Naive thymus-derived CD8-positive, alpha-beta T cell (primary cell): ENCODE measurements at places on chromosomes 3 and 15. TPM values are rescaled to one million over a fixed set of nuclear protein-coding genes. Genes with fewer than 3 reads are reported as not detected.

DNA sequence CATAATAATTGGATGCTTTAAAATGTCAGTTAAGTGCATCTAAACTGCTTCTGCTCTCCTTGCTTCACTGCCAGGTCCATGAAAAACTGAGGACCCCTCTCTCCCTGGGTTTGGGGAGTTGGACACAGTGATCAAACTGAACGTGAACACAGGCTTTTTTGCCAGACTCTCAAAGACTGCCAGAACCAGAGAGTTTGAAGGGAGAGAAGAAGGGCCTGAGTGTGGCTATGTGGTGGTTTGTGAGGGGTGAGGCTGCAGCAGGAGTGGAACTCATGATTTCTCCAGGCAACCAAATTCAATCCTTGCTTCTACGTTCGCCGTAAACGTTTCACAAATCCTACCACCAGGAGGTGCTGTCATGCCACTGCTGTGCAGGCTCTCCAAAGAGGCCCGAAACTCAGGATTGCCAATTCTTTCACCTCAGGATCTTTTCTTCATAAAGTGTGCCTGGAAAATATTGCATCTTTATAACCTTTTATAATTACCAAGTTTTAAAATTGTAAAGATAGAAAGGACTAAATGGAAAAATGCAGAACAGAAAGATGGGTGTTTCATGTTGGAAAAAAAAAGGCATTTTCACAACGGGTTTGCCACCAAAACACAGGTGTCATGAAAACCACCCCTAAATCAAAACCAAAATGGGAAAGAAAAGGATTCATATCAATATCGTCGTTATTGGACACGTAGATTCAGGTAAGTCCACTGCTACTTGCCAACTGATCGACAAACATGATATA lies 19.7 kb downstream of the TM4SF4 start:
- no peak overlapping the region for H3K4me3 ChIP-seq
- no peaks in the 10 kb centered on the region for H3K36me3 ChIP-seq
- no peak overlapping the region for H3K27ac ChIP-seq
- peaks cover 26% of the 10 kb centered on the region for H3K27me3 ChIP-seq

DNA sequence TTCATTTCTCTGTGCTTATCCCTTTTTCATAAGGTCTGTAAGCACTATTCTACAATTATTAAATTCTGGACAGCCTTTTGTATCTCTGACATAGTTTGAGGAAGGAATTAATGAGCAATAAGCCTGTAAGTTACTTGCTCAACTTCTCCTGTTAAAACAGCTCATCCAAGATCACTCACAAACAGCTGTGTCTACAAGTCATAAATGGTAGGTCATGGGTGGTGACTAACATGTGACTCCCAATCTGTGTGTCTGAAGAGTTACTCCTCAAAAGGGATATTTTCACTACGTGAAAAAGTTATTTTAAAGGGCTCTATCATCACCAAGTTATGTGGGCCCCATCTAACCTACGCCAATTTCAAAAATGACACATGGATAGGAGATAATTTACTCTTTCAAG lies 145.2 kb upstream of the CBLB start:
- H3K4me3 ChIP-seq = no peak overlapping the region
- no peaks in the 10 kb centered on the region for H3K27me3 ChIP-seq
- H3K4me1 ChIP-seq = peaks cover 7% of the 10 kb centered on the region
- no peak for DNase-seq

GRCh38 chr15:85443593-85444087 lies 63.2 kb downstream of the AKAP13 start:
- peaks cover 6% of the 10 kb centered on the region for H3K36me3 ChIP-seq
- peak overlapping the region; percentile 75 for H3K4me3 ChIP-seq
- H3K27ac ChIP-seq = peak overlapping the region; percentile 32
- DNase-seq = peak; percentile 22

GRCh38 chr3:157174290-157174648 lies 14.3 kb upstream of the CCNL1 start:
- peak overlapping the region; percentile 94 for H3K4me3 ChIP-seq
- peaks cover 4% of the 10 kb centered on the region for H3K36me3 ChIP-seq
- H3K27ac ChIP-seq = peak overlapping the region; percentile 97
- DNase-seq = no peak
- no peaks in the 10 kb centered on the region for H3K27me3 ChIP-seq
- peaks cover 12% of the 10 kb centered on the region for H3K4me1 ChIP-seq

- no peaks in the 10 kb centered on the region for H3K27me3 ChIP-seq
- no peaks in the 10 kb centered on the region for H3K4me1 ChIP-seq
- no peak overlapping the region for H3K4me3 ChIP-seq
- no peaks in the 10 kb centered on the region for H3K36me3 ChIP-seq
- no peak overlapping the region for H3K27ac ChIP-seq
- DNase-seq = no peak
Observed at GRCh38 chr3:171543759-171544300, 83.6 kb upstream of the TNIK start.

GRCh38 chr3:81931265-81932251 lies 170.1 kb upstream of the GBE1 start:
- no peak overlapping the region for H3K27ac ChIP-seq
- peaks cover 3% of the 10 kb centered on the region for H3K4me1 ChIP-seq
- no peak for DNase-seq
- no peak overlapping the region for H3K4me3 ChIP-seq

- H3K36me3 ChIP-seq = no peaks in the 10 kb centered on the region
- H3K4me1 ChIP-seq = peaks cover 9% of the 10 kb centered on the region
- no peak overlapping the region for H3K27ac ChIP-seq
- H3K4me3 ChIP-seq = no peak overlapping the region
Observed at GRCh38 chr3:127760791-127761440, 61.4 kb downstream of the MGLL start.

DNA sequence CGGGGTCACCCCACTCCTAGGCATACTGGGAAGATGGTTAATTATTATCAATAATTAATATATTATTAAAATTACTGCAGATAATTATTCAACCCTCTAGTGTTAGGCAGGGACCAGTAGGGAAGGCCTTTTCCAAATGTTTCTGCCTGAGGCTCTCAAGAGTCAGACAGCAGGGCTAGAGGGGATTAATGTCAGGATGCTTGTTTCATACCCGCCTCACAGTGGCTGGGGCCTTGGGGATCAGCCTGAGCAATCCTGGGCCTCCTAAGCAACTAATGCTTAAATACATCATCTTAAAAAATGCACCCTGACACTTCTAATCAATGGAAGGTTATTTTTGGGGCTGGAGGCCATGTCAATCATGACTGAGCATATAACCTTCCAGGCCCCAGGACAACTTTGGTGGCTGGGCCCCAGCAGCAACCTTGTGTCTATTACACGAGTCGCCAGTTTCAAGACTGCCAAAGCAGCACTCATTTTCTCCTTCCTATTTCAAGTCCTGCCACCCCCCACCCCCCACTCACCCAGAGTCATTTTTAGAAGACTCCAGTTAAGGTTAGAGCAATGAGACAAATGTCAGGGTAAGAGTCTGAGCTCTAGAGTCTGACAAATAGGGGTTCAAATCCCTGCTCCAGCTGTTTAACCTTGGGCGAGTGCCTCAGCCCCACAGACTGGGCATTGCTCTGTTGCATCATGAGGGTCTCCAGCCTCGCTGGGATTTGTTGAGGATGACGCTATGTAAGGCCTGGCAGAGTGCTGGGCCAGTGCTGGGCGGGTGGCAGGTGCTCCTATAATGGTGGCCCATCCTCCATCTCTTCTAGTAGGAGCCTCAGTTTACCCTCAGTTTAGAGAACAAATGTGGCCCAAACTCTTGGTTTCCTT lies 6.1 kb downstream of the AMOTL2 start:
- peaks cover 13% of the 10 kb centered on the region for H3K27me3 ChIP-seq
- H3K4me1 ChIP-seq = peaks cover 26% of the 10 kb centered on the region
- no peak for DNase-seq
- H3K4me3 ChIP-seq = no peak overlapping the region
- H3K27ac ChIP-seq = no peak overlapping the region

DNA sequence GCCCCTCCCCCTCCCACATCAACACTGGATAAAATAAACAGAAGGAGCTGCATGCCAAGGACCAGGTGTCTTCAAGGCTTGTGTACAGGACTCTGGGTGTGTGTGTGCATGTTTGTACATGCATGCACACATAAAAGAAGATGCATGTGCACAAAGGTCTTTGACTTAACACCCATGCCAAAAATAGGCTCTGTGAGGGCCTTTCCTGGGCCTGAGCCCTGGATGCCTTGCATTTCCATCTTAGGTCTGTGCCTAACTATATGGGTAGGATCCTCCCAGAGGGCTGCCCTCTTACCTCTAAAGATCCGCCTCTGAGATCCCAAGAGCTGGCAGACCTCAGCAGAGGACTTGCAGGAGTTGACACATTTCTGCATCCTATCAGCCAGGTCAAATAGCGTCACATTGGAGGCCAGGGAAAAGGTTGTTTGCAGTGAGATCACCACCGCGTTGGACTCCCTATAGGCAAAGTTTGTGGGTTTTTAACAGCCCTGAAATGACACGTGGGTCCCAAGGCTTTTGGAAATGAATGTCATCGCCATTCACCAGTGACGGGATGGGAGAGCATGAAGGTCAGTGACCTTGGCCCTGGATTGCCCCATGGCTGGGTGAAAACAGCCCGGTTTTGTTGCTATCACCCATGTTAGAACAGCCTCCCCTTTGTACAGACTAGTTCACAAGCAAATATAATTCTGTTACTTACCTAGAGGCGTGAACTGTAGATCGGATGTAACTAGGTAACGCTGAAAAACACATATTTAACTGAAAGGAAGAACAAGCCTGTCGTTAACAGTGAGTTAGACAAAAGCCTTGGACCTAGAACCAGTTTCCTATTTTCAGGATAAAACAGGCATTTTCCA lies 54.0 kb downstream of the HEG1 start:
- H3K27me3 ChIP-seq = no peaks in the 10 kb centered on the region
- H3K36me3 ChIP-seq = peaks cover 85% of the 10 kb centered on the region
- H3K4me1 ChIP-seq = peaks cover 23% of the 10 kb centered on the region
- no peak for DNase-seq
- H3K4me3 ChIP-seq = peak overlapping the region; percentile 22

DNA sequence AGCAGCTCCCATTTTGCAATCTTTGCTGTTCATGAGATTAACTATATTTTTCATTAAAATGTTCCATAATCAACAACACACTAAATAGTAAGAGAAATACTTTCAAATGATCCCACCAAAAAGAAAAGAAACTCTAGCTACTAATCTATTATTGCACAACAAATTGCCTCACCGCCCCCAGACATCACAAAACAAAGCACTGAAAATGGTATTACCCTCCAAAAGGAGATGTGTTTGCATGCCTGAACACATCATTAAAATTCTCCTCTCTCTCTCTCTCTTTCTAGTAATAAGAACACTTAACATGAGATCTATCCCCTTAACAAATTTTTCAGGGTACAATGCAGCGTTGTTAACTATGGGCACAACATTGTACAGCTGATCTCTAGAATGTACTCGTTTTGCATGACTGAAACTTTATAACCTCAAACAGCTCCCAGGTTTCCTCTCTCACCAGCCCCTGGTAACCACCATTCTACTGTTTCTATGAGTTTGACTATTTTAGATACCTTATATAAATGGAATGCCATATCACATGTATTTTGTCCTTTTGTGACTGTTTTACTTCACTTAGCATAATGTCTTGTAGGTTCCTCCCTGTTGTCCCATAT lies 33.1 kb downstream of the WNT5A start:
- no peak for DNase-seq
- peaks cover 1% of the 10 kb centered on the region for H3K27me3 ChIP-seq
- no peaks in the 10 kb centered on the region for H3K36me3 ChIP-seq
- no peak overlapping the region for H3K4me3 ChIP-seq
- H3K4me1 ChIP-seq = no peaks in the 10 kb centered on the region

BOC gene
- total RNA-seq = not detected

PDZRN3 gene
- not detected for total RNA-seq

GOLGB1 gene
- total RNA-seq = 36.4 TPM

ZNF502 gene
- total RNA-seq = 6.0 TPM

GATM gene
- total RNA-seq = 5.3 TPM

TRNT1 gene
- 44.5 TPM for total RNA-seq

CD276 gene
- 0.49 TPM for total RNA-seq

ABI3BP gene
- not detected for total RNA-seq
